ENCODE measurements at places on chromosomes 1 and 21.
A peak's percentile ranks its signal among the peaks of the same experiment; 100 is the strongest.

DNA sequence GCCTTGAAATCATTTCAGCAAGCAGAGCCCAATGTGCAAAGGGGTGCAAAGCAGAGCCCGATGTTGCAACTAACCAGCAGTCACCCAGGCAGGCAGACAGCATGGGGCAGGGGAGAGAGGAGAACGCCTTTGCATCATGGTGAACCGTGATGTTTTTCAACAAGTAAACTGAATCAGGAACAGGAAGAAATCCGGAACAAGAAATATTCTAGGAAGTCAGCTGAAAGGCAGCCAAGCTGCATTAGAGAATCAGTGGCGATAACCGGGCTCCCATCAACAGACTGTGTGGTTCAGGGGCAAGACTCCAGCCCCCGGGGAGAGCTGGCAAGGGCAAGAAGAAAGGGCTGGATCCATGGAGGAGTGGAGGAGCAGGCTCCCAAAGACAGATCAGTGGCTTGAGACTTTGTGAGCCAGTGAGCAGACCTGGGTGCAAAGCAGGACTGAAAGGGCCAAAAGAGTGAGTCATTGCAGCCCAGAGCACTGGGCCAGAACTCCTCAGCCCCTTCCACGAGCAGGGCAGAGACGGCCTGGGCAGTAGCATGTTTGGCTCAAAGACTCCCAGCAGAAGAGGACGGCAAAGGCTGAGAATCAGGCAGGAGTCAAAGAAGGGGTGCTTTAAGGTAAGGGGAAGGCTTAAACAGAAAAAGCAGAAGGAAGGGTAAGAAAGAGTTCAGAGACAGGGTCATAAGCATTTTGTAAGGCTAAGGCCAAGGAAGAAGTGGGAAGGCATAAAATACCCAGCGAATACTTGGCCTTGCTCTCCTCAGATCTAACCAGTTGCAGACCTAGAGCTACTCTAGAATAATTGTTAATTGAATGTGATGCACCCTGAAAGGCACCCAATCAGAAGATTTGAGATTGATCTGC, 155.0 kb downstream of the SETD4 start:
- DNase-seq = no peak

GRCh38 chr1:158685085-158685484, 1.4 kb downstream of the SPTA1 start:
- no peak for DNase-seq

DNA sequence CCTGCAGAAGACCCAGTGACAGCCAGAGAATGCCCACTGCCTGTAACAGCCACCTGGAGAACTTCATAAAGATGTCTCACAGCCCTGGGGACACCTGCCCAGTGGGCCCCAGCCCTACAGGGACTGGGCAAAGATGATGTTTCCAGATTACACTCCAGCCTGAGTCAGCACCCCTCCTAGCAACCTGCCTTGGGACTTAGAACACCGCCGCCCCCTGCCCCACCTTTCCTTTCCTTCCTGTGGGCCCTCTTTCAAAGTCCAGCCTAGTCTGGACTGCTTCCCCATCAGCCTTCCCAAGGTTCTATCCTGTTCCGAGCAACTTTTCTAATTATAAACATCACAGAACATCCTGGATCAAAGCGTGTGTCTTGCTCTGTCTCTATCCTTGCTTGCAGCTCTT, 14.7 kb upstream of the PINK1 start:
- DNase-seq = no peak

DNA sequence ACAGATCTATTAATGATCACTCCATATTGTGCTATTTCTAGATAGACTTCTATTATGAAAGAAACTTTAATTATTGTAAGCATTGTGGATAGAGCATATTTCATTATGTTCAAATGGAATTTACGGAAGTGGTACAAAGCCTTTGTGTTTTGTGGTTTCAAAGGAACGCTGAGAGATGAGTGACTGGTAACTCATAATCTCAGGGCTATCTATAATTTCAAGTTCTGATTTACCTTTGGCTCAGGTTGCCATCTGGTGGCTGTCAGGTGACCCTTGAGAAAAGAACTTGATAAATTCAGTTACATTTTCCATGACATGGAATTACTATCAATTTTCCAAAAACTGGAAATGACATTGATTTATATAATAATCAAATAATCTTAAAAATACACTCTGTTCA, 12.2 kb downstream of the NTNG1 start:
- no peak for DNase-seq

- no peak for DNase-seq
Observed at GRCh38 chr1:240254778-240255291, 163.2 kb downstream of the FMN2 start.

GRCh38 chr1:941015-941587, 17.4 kb downstream of the SAMD11 start:
- DNase-seq = no peak

GRCh38 chr1:65316233-65316632, 6.9 kb downstream of the DNAJC6 start:
- no peak for DNase-seq

DNA sequence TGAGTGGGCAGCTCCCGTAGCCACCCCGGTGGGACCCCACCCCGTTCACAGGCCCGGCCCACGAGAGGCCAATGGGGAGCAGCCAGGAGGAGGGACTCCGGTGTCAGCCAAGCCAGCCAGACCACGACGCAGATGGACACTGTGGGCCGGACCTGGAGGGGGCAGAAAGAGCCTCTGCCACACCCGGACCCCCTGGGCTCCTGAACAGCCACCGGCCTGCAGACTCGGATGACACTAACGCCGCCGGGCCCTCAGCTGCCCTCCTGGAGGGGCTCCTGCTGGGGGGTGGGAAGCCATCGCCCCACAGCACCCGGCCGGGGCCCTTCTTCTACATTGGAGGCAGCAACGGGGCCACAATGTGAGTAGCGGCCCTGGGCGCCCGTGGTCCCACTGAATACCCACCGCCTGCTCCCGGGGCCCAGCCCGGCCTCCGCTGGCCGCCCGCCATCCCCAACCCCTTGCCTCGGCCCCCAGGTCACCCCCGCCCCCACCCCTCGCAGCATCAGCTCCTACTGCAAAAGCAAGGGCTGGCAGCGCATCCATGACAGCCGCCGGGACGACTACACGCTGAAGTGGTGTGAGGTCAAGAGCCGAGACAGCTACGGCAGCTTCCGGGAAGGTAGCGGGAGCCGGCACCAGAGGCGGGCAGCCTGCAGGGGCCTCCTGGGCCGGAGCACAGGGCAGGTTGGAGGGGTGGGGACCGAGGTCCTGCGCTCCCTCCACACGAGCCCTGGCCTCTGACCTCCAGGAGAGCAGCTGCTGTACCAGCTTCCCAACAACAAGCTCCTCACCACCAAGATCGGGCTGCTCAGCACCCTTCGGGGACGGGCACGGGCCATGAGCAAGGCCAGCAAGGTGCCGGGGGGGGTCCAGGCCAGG, 6.5 kb downstream of the TTLL10 start:
- DNase-seq = peak; percentile 1

- no peak for DNase-seq
Observed at GRCh38 chr1:10803971-10804820, 7.8 kb upstream of the CASZ1 start.

- DNase-seq = no peak
Observed at GRCh38 chr1:1835546-1835945, 55.3 kb downstream of the GNB1 start.

GRCh38 chr1:181128592-181129497, 40.3 kb downstream of the IER5 start:
- peak; percentile 90 for DNase-seq

- DNase-seq = no peak
Observed at GRCh38 chr1:100905181-100905580, 9.3 kb downstream of the SLC30A7 start.

DNA sequence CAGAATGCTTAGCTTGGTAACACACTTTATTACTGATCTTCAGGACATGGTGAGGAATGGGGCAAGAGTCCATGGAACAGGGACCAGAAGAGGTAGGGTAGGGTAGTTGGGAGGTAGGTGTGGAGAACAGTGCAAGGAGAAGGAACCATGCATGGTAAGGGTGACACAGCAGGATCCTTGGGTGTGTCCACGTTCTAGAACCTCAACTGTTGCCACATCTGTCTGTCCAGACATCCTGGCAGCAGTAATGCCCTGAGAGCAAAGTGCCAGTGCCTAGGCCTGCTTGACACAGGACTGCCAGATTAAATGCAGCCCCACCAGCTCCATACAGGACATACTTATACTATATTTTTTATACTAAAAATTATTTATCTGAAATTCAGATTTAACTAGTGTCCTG, 13.9 kb downstream of the DMAP1 start:
- no peak for DNase-seq

DNA sequence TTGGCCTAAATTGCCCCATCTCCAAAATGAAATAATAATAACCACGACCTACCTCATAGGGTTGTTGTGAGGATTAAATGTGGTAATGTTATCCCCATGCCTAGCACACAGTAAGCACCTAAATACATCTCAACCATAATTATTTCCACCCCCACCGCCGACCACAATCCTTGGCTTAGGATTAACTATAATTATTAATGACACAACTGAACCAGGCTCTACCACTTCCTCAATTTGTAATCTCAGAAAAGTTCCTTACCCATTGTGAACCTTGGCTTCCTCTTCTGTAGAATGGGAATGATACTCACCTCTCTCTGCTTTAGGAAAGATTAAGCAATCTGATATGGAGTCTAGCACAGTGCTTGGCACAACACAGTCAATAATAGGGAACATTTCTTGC, 44.3 kb upstream of the TACSTD2 start:
- DNase-seq = no peak

GRCh38 chr21:45640001-45640887, 3.3 kb upstream of the PCBP3 start:
- no peak for DNase-seq

DNA sequence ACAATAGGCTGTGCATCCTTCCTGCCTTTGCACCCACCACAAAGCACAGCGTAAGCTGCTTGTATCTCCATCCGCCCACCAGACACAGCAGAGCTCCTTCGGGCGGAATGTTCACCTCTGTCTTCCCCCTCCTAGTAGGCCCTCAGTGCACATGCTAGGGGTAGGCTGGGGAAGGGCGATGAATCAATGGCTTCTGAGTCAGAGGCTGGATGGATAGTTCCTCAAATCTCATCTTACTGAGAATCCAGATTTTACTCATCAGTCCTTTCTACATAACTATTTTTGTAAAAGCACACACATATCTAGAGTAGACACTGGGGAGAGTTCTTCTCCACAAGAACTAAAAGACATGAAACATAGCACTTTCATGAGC, 73.8 kb downstream of the BCAR3 start:
- DNase-seq = no peak

DNA sequence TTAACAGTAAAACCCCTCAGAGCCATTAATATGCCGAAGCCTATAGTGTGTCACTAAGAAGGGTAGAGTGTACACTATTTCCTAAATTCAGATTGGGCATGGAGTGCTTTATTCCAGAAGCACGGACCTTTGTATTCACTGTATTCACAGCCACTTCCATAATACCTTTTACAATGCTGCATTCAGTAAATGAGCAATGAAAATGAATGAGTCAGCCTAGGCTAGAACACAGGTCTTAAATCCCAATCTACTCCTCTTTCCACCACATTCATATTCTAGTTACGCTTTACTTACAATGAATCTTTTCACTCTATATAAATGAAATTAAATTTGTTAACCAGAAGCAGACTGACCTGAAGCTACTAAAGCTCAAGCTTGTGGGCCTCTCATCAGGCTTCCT, 13.0 kb upstream of the GORAB start:
- DNase-seq = no peak

GRCh38 chr1:221071777-221072176, 192.5 kb downstream of the HLX start:
- no peak for DNase-seq

- DNase-seq = no peak
Observed at GRCh38 chr1:10901091-10901890, 104.8 kb upstream of the CASZ1 start.

DNA sequence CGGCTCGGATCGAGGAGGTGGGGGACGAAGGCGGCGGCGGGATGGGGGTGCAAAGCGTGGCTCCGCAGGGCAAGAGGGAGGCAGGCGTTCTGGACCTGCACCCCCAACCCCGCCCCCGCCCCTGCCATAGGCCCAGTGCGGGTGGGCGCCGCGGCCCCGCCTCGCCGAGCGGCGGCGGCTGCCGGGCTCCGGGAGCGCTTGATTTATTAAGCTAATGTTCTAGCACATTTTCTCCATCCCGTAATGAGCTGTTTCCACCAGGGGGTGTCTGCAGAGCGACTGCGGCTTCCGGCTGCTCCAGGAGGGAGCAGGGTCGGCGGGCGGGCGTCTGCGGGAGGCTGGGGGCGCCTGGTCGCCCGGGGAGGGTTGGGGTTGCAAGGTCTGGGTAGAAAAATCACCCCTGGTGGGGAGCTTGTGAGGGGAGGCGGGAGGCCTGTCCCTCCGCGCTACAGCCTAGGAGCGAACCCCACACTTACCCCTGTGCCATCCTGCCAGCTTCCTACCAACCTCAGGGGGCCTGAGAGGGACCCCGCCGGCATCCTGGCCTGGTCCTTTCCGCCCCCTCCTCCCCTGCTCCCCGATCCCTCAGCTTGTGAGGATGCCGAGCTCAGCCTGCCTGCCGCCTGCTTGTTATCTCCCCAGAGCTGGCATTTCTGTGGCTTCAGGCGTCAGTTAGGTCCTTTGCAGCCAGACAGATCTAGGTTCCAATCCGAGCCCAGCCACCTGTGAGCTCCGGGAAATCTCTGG, 48.5 kb upstream of the ACOT11 start:
- peak; percentile 80 for DNase-seq

DNA sequence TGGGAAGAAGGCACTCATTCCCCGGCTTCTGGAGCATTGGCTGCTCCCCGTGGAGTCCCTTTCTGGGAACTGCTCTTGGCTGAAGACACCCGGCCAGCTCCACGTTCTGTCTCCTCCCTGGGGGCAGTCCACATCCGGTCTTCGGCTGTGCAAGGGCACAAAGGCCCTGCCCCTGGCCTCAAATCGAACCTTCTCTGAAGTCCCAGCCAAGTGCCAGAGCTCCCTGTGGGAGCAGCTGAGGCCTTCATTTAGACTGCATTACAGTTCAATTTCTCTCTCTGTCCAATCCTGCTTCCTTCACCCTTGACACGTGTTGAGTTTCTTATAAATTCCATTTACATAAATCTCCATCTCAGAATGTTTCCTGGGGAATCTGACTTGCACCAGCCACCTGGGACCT, 132.9 kb upstream of the POU3F1 start:
- no peak for DNase-seq

DNA sequence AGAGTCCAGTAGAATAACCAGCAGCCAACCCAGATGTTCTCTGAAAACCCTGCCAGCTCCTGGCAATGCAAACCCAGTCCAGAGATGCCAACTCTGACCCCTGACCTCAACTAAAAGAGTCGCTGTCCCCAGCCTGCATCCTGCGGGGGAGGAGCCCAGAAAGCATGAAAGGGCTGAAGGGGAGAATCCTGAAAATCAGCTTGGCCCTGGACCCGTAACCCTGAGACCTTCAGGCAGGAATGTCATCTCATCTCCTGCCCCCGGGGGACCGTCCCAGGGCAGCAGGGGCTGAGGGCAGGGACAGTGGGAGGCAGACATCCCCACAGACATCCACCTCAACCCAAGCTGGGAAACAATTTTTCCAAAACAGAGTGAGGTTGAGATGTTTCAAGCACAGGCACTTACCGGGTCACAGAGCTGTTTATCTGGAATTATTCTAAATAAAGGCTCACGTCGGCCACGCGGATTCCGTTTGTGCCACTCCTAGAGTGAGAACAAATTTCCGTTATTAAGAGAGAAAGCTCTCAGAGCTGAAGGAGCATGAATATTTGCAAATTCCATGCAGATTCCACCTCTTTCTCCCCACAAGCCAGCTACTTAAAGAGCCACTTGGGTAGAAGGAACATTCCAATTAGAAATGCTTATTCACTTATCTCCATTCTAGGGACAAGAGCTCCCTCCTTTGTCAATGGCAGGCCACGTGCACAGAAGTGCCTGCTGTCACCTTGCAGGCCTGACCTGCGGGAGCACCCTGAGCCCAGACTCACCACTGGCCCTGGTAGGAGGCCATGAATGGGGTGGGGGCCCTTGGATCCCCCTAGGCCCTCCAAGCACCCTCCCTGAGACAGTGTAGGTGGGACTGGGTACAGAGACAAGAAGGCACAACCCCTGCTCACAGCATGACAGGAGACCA, 240.1 kb downstream of the NPHP4 start:
- peak; percentile 35 for DNase-seq

Measured in eye (tissue), 1 donor.